Motor neuron (in vitro differentiated cells): ENCODE measurements at places on chromosomes 12 and 14.

- no peak for ATAC-seq
Measured at GRCh38 chr12:9118158-9118557, 2.4 kb upstream of the A2M start.

DNA sequence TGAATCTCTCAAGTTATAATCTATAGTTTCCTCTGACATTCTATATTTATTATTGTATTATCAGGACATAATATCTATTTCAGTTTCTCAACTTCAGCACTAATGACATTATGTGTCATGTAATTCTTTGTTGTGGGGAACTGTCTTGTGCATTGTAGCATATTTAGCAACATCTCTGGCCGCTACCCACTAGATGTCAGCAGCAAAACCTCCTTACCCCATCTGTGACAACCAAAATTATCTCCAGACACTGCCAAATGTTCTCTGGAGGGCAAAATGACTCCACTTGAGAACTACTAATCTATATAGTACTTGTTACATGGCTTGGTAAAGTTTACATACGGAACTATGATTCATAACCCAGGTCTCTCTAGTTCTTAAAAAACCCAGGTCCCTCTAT is 110.2 kb downstream of the RASSF9 start:
- no peak for ATAC-seq

DNA sequence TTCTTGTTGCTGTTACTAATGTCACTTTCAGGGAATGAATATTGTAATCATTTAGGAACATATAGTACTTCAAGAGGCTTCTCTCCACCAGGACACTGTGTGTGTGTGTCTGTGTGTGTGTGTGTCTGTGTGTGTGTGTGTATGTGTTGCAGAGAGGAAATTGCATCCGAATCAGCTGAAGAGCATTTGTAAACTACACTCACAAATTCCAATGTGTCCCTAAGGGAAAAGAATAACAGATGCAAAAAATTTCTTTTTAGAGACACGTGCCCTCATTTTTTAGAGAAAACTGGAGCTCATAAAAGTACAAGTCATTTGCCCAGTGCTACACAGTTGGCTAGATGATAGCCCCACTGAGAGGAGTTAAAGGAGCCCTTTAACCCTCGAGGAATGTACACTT is 168.8 kb downstream of the ANO4 start:
- no peak for ATAC-seq

- no peak for ATAC-seq
Measured at GRCh38 chr12:10618338-10618987, 5.1 kb upstream of the MAGOHB start.

- no peak for ATAC-seq
Measured at GRCh38 chr14:26255213-26255612, 342.6 kb downstream of the NOVA1 start.

DNA sequence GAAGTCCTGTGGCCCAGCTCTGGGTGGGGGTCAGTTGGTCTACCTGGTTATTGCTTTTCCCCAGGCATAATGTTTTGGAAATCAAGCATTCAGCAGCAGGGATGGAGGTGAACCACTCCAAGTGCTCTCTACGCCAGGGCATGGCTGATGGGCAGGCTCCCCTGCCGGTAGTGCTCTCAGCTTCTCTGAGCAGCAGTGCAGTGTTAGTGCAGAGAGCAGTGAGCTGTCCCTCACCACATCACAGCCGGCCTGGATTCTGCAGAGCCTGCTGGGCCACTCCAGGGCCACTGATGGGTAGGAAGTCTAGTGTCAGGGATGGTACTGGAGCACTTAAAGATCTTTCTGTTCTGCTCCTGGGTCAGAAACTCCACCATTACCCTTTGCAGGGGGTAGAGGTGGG is 151.1 kb downstream of the CALM1 start:
- no peak for ATAC-seq

- no peak for ATAC-seq
Measured at GRCh38 chr14:62697461-62697860, 347.8 kb downstream of the KCNH5 start.

DNA sequence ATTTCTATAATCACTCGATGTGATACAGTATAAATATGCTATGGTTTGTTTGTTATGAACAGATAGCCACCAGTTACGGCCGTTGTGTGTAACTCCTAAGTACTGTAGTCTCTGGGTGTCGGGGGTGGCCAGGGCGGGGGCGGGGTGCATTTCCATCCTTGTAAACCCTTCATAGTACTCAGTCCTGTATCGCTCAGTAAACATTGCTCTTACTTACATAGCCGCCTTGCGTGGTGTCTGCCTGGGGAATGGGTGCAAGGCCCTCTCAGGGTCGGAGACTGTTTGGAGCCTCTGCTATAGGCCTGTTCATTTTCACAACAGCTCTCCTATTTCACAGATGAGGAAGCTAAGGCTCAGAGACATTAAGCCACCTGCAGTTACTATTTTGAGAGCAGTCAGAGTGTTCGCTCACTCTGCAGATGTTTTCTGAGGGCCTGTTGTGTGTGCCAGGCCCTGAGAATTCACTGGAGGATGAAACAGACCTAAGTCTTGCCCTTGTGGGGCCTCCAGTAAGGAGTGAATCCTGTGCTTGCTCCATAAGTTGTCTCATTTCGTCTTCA is 42.5 kb downstream of the JDP2 start:
- ATAC-seq, result no peak
